ENCODE measurements at places on chromosomes 1 and 21. TPM values are rescaled to one million over a fixed set of nuclear protein-coding genes. Genes with fewer than 3 reads are reported as not detected.

DNA sequence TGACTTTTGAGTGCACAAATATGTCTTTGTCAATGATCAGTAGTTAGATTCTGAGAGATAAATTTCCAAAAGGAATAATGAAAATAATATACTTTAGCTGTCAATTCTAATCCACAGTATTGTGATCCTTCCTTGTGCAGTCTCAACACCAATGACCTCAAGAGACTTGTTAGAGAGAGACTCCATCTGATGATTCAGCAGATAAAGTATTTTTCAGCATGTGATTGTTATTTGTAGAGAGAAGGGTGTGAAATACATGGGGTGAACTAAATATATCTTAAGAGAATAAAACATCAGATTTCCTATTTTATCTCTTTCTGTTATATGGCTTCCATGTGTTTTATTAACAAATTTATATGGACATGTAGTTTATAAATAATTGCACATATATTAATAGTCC lies 5.9 kb upstream of the ZNF124 start:
- DNase-seq, result no peak

DNA sequence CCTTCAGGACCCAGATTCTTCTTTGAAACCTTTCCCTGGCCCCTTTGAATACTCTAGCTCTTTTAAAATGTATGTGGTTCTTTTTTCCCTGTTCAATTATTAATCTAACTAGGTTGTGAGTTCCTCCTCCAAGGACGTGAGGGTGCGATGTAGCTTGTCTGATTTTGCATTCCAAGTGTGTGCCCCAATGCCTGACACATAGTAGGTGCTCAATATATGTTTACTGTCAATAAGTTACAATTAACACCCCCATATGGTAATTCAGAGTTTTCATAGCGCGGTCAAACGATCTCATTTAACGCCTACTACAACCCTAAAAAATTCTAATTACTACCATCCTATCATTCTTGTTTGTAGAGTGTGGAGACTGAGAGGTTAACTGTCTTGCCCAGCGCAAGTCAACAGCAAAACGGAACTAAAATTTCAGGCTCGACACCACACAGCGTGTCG lies 482 bp upstream of the MTR start:
- DNase-seq, result no peak

DNA sequence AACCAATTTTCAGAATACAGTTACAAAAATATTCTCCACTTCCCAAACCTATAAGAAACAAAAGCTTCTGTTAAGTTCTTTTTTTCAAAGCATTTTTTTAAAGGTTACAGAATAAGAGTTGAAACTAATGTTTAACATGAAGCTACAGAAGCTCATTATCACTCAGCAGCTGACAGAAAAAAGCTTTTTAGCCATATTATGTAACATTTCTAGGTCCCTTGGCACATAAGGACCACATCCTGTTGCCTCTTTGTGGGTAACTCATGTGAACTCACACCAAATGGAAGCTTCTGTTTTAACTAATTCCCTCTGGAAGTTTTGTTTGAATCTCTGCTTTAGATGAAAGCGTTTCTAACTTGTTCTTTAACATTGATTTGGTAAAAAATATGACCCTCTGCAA lies 242.5 kb upstream of the TMPRSS15 start:
- DNase-seq, result no peak

GRCh38 chr1:58442114-58442513 lies 104.4 kb downstream of the OMA1 start:
- DNase-seq, result peak; percentile 17

DNA sequence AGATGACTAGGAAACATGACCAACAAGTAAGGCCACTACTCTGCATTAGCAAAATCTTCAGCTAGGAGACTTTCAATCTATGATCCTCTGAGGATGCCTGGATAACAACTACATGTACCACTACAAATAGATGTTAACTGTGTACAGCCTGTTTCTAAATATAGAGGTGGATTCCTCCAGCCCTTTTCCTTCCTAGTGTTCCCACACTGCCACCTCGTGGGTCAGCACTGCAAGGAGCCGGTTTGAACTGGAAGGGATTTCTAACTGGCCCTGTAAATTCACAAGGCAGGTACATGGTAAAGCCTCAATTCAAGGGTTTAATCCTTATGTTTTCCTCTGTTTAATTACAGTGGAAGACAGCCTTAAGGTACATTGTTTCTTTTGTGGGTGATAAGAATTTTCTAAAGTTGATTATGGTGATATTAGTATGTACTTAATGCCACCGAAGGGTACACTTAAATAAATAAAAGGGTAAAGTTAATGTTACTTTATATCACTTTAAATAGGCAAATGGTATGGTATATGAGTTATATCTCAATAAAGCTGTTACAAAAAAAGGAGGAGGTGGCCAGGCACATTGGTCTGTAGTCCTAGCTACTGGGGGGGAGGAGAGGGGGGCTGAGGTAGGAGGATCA lies 14.4 kb downstream of the SMYD3 start:
- DNase-seq, result peak; percentile 72

- no peak for DNase-seq
Observed at GRCh38 chr1:65734979-65735378, 57.7 kb upstream of the PDE4B start.

- DNase-seq, result no peak
Observed at GRCh38 chr1:20409012-20409411, 77.0 kb downstream of the CAMK2N1 start.

- no peak for DNase-seq
Observed at GRCh38 chr21:31479714-31480113, 135.7 kb upstream of the TIAM1 start.

GRCh38 chr1:6426277-6426971 lies 1.8 kb downstream of the ESPN start:
- no peak for DNase-seq

- DNase-seq, result no peak
Observed at GRCh38 chr1:33305816-33306652, 14.9 kb downstream of the A3GALT2 start.

- no peak for DNase-seq
Observed at GRCh38 chr1:37994886-37995566, 5.2 kb upstream of the SF3A3 start.

The PGLYRP3 gene
- total RNA-seq, result not detected

The GNG12 gene
- total RNA-seq, result 116 TPM

The SMIM1 gene
- 9.9 TPM for total RNA-seq

The DIRAS3 gene
- 2.4 TPM for total RNA-seq

Data from thyroid gland (tissue), 4 donors.